Activated T-cell treated with anti-CD3 and anti-CD28 coated beads for 4 hours (primary cell): ENCODE measurements at places on chromosomes 6 and 20.
A peak's percentile ranks its signal among the peaks of the same experiment; 100 is the strongest.

- DNase-seq, result no peak
Measured at GRCh38 chr6:166441325-166442078, 58.8 kb upstream of the MPC1 start.

DNA sequence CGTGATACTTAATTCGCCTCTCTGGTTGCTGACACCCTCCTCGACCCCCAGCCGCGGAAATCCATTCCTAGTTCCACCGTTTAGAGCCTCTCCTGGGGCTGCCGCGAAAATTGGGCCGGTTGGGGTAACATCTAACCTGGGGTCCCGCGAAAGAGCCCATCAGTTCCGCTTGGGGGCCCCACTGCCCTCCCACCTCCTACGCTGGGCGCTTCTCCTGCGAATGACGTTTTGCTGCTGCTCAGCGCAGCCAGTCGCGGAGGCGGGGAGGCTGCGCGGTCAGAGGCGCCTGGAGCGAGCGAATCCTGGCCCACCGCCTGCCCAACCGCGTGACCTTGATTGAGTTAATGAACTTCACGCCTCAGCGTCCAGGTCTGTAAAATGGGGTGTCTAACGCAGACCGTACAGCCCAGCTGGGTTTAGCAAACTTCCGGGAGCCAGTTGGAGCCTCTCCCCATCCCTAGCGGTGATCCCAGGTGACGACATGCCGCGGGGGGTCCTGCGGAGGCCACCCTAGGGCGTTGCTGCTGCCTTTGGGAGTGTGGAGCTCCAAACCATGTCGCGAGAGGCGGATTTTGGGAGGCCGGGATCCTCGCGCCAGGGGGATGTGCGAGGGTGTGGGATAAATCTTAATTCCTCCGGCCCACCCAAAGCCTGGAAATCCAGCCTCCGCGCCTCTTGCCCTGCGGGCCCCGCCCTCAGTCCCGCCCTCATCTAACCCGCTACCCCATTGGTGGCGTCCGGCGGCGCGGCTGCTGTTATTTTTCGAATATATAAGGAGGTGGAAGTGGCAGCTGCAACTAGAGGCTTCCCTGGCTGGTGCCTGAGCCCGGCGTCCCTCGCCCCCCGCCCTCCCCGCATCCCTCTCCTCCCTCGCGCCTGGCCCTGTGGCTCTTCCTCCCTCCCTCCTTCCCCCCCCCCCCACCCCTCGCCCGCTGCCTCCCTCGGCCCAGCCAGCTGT, at the start of gene CDC25B:
Gene CDC25B, plus strand, starts transcription at position 800 of the 958 bp plus-strand sequence. CDS start 222 bp downstream, outside the sequence.
- DNase-seq, result peak; percentile 82

DNA sequence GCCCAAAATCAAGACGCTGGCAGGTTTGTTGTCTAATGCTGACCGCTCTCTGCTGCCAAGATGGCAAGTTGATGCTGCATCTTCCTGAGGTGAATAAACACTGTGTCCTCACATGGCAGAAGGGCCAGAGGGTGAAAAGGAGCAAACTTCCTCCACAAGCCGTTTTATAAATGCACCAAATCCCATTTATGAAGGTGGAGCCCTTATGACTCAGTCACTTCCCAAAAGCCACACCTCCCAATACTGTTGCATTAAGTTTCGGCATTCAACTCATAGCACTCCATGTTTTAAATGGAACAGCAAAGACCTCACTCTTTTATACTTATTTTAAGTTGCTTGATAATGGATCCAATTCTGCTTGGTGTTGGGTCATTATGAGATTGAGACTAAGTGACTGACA, 316.6 kb downstream of the RFPL4B start:
- no peak for DNase-seq

- no peak for DNase-seq
Measured at GRCh38 chr20:3420211-3420707, 12.8 kb upstream of the DNAAF9 start.

DNA sequence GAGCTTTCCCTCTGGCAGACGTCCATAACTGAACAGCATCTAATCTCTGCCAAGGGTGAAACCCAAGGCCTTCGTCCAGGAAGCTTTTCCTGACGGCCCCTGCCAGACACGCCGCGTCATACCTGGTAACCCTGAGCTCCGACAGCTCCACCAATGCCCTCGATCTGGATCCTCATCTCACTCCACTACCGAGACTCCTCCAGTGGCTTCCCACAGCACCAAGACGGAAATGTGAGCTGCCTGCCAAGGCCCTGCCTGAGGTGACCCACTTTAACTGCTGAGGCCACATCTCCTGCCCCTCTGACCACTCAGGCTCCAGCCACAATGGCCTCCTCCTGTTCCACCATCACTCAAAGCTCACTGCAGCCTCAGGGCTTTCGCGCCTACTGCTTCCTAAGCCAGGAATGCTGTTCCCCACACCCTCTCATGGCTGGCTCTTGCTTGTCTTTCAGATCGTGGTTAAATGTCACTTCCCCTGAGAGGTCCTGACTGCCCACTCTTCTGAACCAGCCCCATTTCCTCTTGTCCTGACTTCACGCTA, 143.2 kb downstream of the PREX1 start:
- no peak for DNase-seq

DNA sequence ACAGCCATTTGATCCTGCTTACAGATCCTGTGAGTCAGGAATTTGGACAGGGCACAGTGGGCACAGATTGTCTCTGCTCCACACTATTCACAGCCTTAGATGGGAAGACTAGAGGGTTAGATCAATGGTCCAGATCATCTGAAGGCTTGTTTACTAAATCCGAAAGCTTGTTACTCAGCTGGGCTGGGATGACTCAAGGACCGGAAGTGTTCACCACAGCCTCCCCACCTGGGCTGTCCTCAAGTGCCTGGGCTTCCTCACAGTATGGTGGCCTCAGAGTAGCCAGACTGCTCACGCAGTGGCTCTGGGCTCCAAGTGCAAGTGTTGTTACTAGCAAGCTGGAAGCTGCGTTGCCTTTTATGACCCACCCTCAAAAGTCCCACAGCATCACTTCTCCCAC, 75.4 kb upstream of the INSM1 start:
- no peak for DNase-seq

DNA sequence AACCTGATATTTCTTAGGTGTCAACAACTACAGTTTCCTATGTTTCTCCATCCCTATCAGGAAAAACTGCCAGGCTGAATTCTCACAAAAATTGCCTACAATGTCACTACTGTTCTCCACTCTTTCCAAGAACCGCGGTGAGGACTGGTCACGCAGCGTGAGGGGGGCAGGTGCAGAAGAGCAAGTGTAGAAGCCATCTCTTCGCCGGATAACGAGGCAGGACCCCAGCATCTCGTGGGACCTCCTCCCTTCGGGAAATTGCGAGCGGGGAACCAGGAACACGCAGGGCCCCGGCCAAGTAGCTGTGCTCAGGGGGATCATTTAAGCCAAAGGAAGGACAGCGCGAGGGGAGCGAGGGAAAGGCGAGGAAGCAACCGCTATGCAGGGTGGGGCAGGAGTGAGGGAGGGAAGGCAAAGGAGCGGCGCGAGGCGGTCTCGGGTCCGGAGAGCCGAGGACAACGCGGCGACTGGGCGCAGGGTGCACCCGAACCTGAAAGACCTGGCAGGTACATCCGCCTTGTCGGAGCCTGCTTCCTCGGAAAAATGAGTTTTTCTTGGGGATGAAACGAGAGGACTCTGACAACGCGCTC, 559 bp downstream of the APMAP start:
- no peak for DNase-seq

- no peak for DNase-seq
Measured at GRCh38 chr6:24446670-24447069, 42.7 kb downstream of the GPLD1 start.

DNA sequence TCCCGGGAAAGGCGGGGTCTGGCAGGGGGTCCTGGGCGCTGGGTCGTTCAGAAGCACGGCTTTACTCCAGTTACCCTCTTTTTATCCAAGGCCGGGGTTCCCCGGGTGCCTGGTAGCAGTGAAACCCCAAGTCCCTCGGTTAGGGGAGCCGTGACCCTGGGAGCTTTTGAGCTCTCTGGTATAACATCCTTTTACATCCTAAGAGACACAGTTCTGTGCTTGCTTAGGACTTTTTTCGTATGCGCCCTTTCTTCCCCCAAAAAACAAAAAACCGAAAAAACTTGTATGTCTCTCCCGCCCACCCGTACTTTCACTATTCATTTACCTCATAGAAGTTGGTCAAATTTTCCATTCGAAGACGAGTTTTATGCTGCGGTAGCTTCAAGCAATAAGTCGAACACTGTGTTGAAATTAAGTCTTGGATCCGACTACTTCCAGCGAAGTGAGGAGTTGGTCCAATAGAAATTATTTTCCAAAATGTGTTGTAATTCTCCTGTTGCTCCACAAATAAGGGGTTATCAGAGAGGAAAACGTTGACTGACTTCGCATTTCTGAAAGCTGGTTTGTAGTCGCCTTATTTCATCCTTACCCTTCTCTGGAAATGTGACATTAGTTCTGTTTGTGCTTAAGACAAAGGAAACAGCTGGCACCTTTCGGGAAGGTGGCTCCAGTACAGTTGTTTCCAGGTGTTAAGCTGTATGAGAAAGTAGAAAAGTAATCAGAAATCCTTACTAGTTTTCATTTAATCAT, 816 bp upstream of the MAN1A1 start:
- peak; percentile 42 for DNase-seq

DNA sequence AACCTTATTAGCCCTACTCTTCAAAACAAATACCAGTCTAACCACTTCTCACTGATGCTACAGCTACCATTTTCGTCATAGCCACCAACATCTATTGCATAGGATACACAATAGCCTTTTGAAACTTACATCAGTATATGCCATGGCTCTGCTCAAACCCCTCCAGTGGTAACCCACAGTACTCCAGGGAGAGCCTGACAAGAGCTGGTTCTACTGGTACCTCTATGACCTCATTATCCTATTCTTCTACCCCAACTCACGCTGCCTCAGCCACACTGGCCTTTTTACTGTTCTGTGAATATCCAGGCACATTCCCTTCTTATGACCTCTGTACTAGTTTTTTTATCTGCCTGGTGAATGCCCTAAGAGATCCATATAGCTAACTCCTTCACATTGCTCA, 157.6 kb downstream of the ARHGAP18 start:
- DNase-seq, result no peak

DNA sequence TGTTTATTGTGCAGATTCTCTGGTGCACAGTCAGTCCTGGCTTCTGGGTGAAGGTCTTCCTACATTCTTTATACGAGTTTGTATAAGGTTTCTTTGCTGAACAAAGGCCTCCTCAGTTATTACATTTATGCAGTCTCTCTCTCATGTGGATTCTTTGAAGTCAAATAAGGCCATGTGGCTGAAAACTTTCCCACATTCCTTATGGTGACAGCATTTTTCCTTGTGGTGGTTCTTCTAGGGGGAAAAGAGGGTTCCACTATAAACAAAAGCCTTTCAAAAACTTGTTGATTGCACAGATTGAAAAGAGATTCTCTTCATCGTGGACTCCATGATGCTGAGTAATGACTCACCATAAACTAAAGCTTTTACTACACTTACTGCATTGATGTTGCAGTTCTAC, 19.2 kb downstream of the ZSCAN12 start:
- no peak for DNase-seq

- DNase-seq, result no peak
Measured at GRCh38 chr6:75347898-75348610, 63.5 kb upstream of the TMEM30A start.
